Cardiac septum (tissue), 1 donor: ENCODE measurements at places on chromosomes 3 and 15. TPM values are rescaled to one million over a fixed set of nuclear protein-coding genes. Genes with fewer than 3 reads are reported as not detected.

The PPARG gene
- 7.8 TPM for total RNA-seq

The PPP2R3A gene
- 82.8 TPM for total RNA-seq

The LRRC2 gene
- 70.6 TPM for total RNA-seq

The UBAP1L gene
- 2.4 TPM for total RNA-seq

The ESYT3 gene
- 2.4 TPM for total RNA-seq

The TFDP2 gene
- total RNA-seq: 56.4 TPM

The GPR176 gene
- 2.7 TPM for total RNA-seq

The MAGEL2 gene
- total RNA-seq: 0.11 TPM
